Breast epithelium (tissue), 4 donors: ENCODE measurements at places on chromosomes 5 and 9. TPM values are rescaled to one million over a fixed set of nuclear protein-coding genes. Genes with fewer than 3 reads are reported as not detected.

DNA sequence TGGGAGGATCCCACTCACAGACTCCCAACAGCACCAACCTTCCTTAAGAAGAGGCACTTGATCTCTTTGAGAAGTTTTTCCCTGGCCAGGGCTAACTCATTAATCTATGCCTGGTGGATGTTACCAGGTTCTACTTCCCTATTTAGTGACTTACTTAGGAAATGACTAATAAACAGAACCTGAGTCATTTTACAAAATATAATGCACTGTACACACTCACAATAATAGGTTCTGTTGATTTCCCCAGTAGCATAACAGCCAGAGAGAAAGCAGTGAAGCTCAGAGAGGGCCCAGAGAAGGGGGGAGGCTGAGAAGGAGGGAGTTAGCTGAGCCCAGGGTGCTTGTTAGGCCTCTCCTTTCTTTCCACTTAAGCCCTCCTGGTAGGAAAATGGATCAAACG is 27.1 kb downstream of the FRMD3 start:
- DNase-seq, result no peak

- DNase-seq, result no peak
Measured at GRCh38 chr5:164013077-164013670, 507.8 kb downstream of the MAT2B start.

GRCh38 chr9:69798744-69799143 is 21.9 kb upstream of the CFAP95 start:
- no peak for DNase-seq

DNA sequence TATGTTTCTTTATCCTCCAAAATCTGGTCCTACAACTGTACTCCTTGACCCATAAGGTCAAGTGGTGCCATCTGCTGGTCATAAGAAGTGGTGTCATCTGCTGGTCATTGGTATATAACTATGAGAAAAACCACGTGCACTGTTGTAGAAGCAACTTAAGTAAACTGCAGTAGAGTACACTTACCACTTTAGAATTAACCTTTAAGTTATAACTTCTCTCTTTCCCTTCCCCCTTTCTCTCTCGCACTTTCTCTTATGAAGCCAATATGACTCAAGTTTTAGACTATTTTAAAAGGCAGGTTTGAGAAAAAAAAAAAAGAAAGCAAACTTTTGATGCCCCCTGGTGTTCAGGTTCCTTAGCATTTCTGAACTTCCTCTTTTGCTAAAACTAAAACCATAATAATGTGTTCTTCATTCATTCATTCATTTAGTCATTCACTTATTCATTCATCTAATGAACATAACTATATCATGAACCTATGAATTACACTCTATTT is 12.8 kb upstream of the MTAP start:
- no peak for DNase-seq

Gene PCDHGC3
- total RNA-seq, result 29.6 TPM

Gene DBH
- total RNA-seq, result not detected

Gene MVB12B
- 8.2 TPM for total RNA-seq

DNA sequence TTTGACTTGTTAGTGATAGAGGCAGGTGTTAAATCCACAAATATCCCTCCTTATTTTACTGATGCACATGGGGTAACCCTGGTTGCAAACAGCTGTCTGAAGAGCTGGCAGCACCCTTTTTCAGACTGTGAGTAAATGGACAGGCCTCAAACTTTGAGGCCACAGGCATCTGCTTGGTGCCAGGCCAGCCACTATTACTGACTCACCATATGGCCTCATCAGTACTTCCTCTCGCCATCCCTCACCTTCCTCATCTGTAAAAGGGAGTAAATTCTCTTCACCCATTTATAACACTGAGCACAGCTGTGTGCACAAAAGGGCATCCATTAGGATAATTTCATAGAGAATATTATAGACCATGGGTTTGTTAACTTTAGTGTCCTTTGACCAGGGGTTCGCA is 11.9 kb upstream of the TNIP1 start:
- no peak for DNase-seq

GRCh38 chr5:162221910-162222309 is 154.3 kb downstream of the GABRG2 start:
- no peak for DNase-seq

DNA sequence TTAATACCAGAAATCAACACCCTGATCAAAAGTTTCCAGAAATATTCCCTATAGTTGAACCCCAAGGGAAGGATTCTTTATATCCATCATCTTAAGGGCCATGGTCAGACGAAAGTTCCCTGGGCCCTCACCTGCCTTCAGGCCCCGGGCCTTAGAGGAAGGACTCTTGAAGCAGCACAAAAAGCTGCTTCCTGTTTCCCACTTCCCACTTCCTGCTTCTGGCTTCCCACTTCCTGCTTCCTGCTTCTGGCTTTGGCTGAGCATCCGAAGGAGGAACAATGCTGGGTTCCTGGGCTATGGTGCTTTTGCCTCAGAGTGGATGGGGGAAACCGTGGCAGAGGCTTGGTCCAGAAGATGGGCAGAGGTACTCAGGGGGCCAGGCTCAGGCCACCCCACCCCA is 25.8 kb upstream of the DAP start:
- DNase-seq, result no peak

Gene F2RL2
- 3.4 TPM for total RNA-seq

GRCh38 chr5:125461641-125462072 is 715.2 kb upstream of the ZNF608 start:
- no peak for DNase-seq

Gene RANBP3L
- 22.2 TPM for total RNA-seq

GRCh38 chr9:24545285-24545684 is 412 bp downstream of the IZUMO3 start:
- no peak for DNase-seq

DNA sequence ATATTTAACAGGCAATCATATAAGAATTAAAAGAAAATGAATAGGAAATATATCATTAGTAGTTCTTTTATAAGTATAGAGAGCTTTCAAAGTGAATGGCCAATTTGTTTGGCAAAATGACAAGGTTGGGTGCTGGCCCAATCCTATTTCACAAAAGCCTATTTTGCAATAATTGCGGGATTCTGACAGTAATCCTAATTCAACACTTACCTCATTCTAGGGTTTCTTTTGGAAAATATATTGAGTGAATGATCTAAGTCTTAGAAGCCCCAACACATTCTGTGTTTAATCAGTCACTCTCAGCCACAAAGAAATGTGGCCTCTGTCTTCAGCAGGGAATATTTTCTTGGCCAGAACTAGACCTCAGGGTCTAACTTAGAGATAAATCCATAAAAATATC is 835.9 kb upstream of the ZNF608 start:
- no peak for DNase-seq

Gene BHMT
- total RNA-seq, result not detected

DNA sequence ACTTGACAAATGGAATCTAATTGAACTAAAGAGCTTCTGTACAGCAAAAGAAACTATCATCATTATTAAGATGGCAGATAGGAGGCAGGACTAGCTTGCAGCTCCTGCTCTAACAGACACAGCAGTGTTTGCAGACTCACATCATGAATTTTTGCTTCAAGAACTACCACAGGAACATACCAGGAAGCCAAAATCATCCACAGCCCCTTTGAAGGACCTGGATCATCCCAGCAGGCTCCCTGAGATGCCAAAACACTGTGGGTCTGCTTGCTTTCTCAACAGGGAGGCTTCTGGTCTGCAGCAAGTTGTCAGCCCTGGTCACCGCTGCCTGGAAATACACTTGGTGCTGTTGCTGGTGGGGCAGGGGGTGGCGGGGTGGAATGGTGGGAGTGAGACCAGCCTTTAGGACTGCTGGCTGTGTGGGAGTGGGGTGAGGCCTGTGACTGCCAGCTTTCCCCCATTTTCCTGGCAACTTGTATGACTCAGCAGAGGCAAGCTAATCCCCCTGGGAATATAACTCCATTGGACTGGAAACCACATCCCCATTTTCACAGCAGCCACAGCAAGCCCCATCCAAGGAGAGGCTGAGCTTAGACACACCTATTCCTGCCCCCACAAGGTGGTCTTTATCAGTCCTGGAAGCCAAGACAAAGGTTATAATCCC is 533.8 kb upstream of the CYLC2 start:
- DNase-seq, result no peak

Gene ZNF300
- 8.2 TPM for total RNA-seq

Gene PPP2R2B
- total RNA-seq, result 0.33 TPM

DNA sequence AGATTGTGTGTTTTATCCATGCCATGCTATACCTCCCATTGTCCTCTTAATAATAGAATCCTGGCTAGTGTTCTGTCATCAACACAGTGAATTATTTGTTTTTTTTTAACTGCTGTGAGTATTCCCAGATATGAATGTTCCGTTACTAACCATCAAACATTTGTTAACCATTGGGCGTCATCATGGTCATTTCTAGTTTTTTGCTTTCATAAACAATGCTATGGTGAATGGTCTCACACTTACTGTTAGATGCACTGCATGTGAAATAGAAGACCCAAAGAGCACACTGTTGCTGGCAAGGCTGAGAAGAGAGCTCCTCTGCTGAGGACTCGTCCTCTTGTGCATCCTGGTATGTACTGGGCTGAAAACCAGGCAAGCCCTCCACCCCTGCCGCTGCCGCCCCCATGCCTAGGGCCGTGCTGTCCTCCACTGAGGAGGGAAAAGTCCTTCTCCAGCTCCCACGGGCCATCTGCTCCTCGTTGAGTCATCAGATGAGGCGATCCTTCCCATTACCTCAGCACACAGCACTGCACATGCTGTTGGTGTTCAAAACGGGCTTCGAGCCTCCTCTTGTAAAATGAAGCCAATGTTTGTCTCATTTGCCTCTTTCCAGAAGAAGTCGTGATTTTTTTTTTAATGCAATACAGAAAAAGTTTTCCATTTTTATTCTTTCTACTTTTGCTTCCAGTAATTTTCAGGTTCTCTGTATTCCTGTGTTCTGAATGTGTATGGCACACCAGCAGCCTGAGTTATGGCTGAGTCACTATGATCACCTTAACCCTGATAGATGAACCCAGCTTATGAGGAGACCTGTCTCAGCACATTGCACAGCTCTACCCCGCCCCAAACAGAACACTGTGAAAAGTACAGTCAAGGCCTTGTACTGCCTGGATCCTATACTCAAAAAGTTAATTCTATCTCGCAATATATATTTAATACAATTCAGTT is 219.0 kb downstream of the AOPEP start:
- DNase-seq, result no peak

GRCh38 chr5:74643111-74643562 is 2.6 kb upstream of the ENC1 start:
- no peak for DNase-seq

DNA sequence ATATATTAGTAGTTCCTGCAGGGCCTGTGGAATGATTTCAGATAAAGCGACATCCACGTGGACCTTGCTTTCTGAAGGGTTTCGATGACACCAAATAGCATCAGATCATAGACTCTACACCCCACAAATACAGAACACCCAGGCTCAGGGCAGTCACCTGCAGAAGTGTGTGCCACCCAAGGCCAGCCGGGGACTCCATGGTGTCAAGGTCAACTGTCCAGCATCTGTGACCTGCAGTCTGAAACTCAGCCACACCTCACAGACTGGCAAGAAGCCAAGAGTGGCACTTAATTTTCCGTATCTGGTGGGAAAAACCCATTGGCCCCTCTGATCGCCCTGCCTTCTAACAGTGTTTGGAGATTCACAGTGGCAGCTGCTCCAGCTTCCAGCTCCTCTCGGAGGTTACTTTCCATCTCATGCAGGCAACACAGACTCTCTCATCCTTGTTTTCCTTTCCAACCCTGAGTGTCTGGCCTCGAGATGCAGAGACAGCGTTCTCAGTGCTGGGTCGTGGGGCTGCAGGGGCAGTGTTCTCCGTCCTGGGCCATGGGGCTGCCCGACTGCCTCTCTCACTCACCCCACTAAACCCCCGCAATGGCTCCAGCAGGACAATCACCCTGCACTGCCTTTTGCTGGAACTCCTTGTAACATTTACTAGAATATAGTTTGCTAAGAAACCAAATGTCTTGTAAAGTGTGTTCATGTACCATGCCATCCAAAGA is 221.9 kb downstream of the IRX2 start:
- no peak for DNase-seq

Gene TAF11L10
- not detected for total RNA-seq

DNA sequence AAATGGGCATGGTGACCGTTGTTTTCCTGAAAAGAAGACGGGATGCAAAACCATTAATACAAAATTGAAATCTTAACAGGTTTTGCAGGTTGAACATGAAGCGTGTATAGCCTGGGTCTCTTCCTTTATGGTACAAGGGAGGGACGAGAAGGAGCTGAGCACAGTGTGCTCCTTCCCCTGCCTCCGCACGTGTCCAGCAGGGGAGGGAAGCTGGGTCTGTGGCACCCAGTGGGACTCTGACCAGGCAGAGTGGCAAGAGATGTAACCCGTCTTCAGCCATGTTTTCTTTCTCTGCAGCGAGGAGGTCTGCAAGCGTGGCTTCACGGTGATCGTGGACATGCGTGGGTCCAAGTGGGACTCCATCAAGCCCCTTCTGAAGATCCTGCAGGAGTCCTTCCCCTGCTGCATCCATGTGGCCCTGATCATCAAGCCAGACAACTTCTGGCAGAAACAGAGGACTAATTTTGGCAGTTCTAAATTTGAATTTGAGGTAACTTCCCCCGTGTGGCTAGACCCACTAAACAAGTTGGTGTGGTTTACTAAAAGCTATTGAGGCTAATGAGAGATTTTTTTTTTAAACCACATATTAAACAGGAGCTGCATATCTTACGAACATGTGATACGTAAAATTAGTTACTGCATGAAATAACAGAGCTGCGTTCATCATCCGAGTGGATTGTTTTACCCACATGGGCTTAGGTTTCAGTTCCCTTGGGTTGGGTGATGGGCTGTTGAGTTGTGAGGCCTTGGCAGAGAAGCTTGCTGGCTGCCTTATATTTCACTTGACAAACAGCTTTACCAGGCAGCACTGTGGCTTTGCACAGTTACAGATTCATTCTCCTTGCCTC is 143.7 kb downstream of the TRIO start:
- DNase-seq, result no peak

Gene TRIM7
- 5.4 TPM for total RNA-seq

Gene NUTM2G
- total RNA-seq, result not detected

DNA sequence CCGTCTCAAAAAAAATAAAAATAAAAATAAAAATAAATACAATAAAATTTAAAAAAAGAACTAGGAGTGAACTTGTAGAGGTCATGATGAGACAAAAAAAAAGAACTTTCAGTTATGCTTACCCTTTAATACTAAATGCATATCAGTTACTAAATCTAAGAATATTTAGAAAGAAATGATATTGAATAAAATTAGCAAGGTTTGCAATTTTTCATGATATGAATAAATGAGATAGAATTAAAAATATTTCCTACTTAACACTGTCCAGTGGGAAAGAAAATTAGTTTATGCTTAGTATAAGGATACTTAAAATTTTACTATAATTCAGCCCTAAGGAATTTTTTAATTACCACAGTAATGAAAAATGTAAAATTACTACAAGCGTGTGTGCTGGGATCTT is 132.4 kb downstream of the TLE1 start:
- no peak for DNase-seq

- no peak for DNase-seq
Measured at GRCh38 chr9:74496406-74496805, 729 bp upstream of the RORB start.

Gene LPAR1
- 24.6 TPM for total RNA-seq

GRCh38 chr5:32852976-32853375 is 141.9 kb downstream of the NPR3 start:
- no peak for DNase-seq
